ENCODE measurements at places on chromosomes 5 and 9. TPM values are rescaled to one million over a fixed set of nuclear protein-coding genes. Genes with fewer than 3 reads are reported as not detected.

DNA sequence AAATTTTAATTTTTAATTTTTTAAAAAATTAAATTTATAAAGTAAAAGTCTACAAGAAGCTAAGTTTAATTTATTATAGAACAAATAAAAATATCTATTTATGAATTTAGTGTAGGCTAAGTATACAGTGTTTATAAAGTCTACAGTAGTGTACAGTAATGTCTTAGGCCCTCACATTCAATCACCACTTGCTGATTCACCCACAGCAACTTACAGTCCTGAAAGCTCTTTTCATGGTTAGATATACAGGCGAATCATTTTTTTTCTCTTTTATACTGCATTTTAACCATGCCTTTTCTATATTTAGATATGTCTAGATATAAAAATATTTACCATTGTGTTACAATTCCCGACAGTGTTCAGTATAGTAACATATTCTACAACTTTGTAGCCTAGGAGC lies 55.9 kb downstream of the PCSK1 start:
- no peaks in the 10 kb centered on the region for H3K4me1 ChIP-seq
- DNase-seq = no peak
- no peaks in the 10 kb centered on the region for H3K27me3 ChIP-seq
- no peaks in the 10 kb centered on the region for H3K36me3 ChIP-seq

Gene SARDH
- total RNA-seq = 61.0 TPM

- H3K27me3 ChIP-seq = no peaks in the 10 kb centered on the region
- H3K27ac ChIP-seq = no peak overlapping the region
- H3K36me3 ChIP-seq = no peaks in the 10 kb centered on the region
- no peak overlapping the region for H3K4me3 ChIP-seq
- no peak for DNase-seq
These were observed 437.0 kb downstream of the ZNF608 start for GRCh38 chr5:124309241-124309980.

DNA sequence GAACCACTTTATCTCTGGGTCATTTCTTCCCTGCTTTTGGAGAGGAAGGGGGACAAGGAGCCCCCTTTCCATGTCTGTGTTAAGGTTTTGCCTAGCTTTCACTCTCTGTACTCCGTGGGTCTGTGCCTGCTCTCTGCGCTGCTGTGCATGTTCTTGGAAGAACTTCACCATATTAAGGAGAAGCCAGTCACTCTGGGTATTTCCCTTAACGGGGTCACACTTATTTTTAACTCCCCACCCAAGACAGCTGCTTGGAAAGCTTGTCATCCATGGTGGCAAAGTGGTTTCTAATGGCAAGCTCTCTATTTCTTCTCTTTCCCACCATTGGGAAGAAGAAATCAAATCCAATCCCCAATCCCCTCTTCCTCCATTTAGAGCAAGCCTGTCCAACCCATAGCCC lies 44.8 kb upstream of the HMHB1 start:
- DNase-seq = no peak
- no peak overlapping the region for H3K4me3 ChIP-seq
- H3K27ac ChIP-seq = no peak overlapping the region
- H3K27me3 ChIP-seq = no peaks in the 10 kb centered on the region
- no peaks in the 10 kb centered on the region for H3K4me1 ChIP-seq
- H3K36me3 ChIP-seq = no peaks in the 10 kb centered on the region

Gene C9orf153
- total RNA-seq = 7.6 TPM

DNA sequence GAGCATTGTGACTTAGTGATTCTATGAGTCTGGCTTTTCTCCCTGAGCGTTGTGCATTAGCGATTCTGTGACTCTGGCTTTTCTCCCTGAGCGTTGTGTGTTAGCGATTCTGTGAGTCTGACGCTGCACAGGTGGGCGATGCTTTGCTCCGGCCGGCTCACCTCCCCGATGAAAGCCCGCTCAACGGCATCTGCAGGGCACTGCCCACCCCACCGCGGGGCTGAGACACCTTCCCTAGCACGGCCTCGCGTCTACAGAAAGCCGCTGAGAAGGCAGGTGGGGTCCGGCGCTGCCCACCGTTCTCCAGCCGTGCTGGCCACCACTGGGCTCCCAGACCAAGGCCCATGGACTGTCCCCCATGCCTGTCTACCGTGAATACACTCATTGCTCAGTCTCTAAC lies 12.8 kb upstream of the SLC9A3 start:
- H3K27ac ChIP-seq = no peak overlapping the region
- no peak for DNase-seq
- no peaks in the 10 kb centered on the region for H3K27me3 ChIP-seq
- H3K4me1 ChIP-seq = peaks cover 17% of the 10 kb centered on the region

GRCh38 chr9:131946180-131946579 lies 133.5 kb downstream of the MED27 start:
- H3K27ac ChIP-seq = no peak overlapping the region
- H3K36me3 ChIP-seq = no peaks in the 10 kb centered on the region
- no peak overlapping the region for H3K4me3 ChIP-seq
- no peaks in the 10 kb centered on the region for H3K4me1 ChIP-seq

- no peak for DNase-seq
- H3K27me3 ChIP-seq = no peaks in the 10 kb centered on the region
- no peak overlapping the region for H3K4me3 ChIP-seq
- no peaks in the 10 kb centered on the region for H3K4me1 ChIP-seq
- H3K27ac ChIP-seq = no peak overlapping the region
These were observed 11.6 kb upstream of the FAM169A start for GRCh38 chr5:74877624-74878304.

GRCh38 chr5:15806613-15807012 lies 306.6 kb downstream of the FBXL7 start:
- H3K4me3 ChIP-seq = no peak overlapping the region
- H3K27me3 ChIP-seq = no peaks in the 10 kb centered on the region
- H3K27ac ChIP-seq = no peak overlapping the region

Gene KCNMB1
- 0.99 TPM for total RNA-seq

- no peak overlapping the region for H3K4me3 ChIP-seq
- no peak overlapping the region for H3K27ac ChIP-seq
- no peaks in the 10 kb centered on the region for H3K4me1 ChIP-seq
- H3K36me3 ChIP-seq = no peaks in the 10 kb centered on the region
- no peaks in the 10 kb centered on the region for H3K27me3 ChIP-seq
These were observed 52.7 kb upstream of the OSMR start for GRCh38 chr5:38793099-38793498.

DNA sequence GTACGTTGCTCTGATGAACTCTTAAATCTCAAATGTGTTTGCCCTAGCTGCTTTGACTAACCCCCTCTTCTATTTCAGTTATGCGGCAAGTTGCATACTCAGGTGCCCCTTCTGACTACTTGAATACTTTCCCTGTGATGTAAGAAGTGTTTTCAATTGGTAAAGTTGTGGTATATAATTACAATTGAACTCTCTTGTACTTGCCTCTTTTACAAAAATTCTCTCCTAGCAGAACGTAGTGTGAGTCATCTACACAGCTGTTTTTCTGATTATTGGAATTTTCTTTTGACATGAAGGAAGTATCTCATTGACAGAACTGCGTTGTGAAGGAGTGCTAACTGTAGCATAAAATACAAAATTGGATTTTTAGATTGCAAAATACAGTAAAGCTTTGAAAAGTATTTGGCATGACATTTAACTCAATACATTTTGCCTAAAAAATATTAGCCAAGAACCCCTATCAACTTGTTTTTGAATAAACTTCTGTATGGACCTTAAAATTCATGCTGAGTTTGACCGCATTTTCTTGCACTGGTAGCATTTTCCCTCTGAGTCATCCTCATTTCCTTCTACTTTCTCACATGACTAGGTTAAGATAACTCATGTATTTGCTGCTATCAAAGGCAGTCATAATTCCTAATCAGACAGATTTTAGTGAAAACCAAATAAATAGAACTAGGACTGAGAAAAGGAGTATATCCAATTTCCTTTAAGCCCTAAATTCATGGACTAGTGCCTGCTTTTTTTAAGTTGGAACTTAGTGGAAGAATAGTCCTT lies 6.3 kb downstream of the CRHBP start:
- peaks cover 2% of the 10 kb centered on the region for H3K4me1 ChIP-seq
- no peak overlapping the region for H3K27ac ChIP-seq
- DNase-seq = no peak
- H3K27me3 ChIP-seq = no peaks in the 10 kb centered on the region

DNA sequence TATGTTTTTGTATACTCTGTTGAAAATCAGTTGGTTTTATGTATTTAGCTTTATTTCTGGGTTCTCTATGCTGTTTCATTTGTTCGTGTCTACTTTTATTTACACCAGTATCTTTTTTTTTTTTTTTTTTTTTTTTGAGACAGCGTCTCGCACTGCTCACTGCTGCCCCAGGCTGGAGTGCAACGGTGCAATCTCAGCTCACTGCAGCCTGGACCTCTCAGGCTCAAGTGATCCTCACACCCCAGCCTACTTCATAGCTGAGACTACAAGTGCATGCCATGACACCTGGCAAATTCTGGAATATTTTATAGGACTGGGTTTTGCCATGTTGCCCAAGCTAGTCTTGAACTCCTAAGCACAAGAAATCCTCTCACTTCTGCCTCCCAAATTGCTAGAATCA lies 869.4 kb upstream of the CDH6 start:
- no peak overlapping the region for H3K27ac ChIP-seq
- no peaks in the 10 kb centered on the region for H3K36me3 ChIP-seq
- H3K4me3 ChIP-seq = no peak overlapping the region
- no peaks in the 10 kb centered on the region for H3K27me3 ChIP-seq
- no peak for DNase-seq

Gene PJA2
- total RNA-seq = 67.9 TPM

DNA sequence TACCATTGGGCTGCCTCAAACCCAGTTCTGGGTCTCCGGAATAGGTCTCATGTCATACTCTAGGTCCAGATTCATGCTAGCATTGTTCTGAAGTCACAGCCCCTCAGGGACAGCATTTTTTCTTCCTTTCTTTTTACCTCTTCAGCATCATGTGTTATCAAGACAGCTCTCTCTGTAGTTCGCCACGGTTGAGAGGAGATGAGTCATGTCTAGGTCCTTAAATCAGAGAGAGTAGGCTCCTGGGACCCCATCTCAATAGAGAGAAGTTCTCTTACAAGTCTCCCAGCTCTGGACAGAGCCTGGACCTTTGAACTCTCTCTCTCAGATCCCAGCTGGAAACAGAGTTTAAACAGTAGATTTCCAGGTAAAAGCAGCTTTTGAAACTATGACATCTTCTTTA lies 332.4 kb upstream of the CD180 start:
- no peaks in the 10 kb centered on the region for H3K27me3 ChIP-seq
- H3K27ac ChIP-seq = no peak overlapping the region
- H3K4me1 ChIP-seq = no peaks in the 10 kb centered on the region
- no peak for DNase-seq
- no peak overlapping the region for H3K4me3 ChIP-seq

DNA sequence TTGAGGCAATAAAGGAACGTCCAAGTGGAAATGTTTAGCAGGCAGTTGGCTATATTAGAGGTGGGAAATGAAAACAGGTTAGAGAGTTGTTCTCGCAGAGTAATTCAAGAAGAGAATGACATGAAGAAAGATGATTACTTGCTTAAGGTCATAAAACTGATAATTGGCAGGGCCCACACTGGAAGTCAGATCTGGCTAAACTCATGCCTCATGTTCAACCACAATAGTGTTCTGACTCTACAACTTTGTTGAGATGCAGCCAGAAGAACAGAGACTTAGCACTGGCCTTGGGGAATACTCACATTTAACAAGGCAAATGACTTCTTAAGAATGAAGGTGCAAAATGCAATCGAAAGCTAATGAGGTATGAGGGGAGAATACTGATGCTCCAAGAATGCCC lies 27.2 kb upstream of the TNFSF8 start:
- no peaks in the 10 kb centered on the region for H3K36me3 ChIP-seq
- no peaks in the 10 kb centered on the region for H3K27me3 ChIP-seq
- DNase-seq = no peak
- H3K27ac ChIP-seq = peak overlapping the region; percentile 51

DNA sequence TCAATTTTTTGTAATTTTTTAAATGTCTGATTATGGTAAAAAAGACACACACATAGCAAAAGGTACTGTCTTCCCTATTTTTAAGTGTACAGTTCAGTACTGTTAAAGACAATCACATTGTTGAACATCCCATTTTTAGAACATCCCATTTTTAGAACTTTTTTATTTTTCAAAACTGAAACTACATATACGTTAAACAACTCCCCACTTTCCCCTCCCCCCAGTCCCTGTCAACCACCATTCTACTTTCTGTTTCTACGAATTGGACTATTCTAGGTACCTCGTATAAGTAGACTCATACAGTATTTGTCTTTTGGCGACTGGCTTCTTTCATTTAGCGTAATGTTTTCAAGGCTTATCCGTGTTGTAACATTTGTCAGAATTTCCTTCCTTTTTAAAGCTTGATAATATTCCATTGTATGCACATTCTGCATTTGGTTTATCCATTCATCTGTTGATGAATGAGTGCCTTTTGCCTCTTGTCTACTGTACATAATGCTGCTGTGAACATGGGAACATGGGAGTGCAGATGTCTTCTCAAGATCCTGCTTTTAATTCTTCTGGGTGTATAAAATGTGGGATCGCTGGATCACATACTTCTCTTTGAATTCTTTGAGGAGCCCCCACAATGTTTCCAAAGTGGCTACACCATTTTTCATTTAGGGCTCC lies 154.0 kb downstream of the PIK3R1 start:
- H3K36me3 ChIP-seq = no peaks in the 10 kb centered on the region
- no peaks in the 10 kb centered on the region for H3K27me3 ChIP-seq
- no peak overlapping the region for H3K4me3 ChIP-seq
- DNase-seq = peak; percentile 20

Gene MCIDAS
- total RNA-seq = not detected

DNA sequence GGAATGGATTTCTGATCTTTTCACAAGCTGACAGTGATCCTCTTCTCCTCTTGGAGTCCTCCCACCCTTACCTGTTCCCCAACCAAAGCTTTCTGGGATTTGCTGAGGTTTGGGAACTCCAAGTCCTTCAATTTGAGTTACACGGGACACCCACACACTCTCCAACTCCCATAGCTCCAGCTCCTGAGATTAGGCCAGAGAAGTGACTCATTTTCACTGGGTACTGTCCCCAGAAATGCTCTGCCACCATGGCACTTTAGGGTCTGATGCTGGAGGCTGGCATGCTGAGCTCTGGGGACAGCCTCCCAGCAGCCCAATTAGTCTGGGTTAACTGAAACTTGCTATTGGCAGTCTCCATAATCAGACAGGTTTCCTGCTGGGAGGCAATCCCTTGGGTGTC lies 14.0 kb upstream of the HRCT1 start:
- no peaks in the 10 kb centered on the region for H3K4me1 ChIP-seq
- no peak overlapping the region for H3K27ac ChIP-seq
- H3K4me3 ChIP-seq = no peak overlapping the region
- no peaks in the 10 kb centered on the region for H3K27me3 ChIP-seq
- no peak for DNase-seq

Gene GABRG2
- total RNA-seq = 1.6 TPM

Measured in body of pancreas (tissue), 4 donors.